ENCODE measurements at places on chromosomes 1 and 21.

- no peaks in the 10 kb centered on the region for H3K36me3 ChIP-seq
- no peaks in the 10 kb centered on the region for H3K4me1 ChIP-seq
- H3K27me3 ChIP-seq: no peaks in the 10 kb centered on the region
- no peak for DNase-seq
- H3K27ac ChIP-seq: no peak overlapping the region
- H3K4me3 ChIP-seq: no peak overlapping the region
Measured at GRCh38 chr1:218783916-218784315, 389.8 kb upstream of the LYPLAL1 start.

DNA sequence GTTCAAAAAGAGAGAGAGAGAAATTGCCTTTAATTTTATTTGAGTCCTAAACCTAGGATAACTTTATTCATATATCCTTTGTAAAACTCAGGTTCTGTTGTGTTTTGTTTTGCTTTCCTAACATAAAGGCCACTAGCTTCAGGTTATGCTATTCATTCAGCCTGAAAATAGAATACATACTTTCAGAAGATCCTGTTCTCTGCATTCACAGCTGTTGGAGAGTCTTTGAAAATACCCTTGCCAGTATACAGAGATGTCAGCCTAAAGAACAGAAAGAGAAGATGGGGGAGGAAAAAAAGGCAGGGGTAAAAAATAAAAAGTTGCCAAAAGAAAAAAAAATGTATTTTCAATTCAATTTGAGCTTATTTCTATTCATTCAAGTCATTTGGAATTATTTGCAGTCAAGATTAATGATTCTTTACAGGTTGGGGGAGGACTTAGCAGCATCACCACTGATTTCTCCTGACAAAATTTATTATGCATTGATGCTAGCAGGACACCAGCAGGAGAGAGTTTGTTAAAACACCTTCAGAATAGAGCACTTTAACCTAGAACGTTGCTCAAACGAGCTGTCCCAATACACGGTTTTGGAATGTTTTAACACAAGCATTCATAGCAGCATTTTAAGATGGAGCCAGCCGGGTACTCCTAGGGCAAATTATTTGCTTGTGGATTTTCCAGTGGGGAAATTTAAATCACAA, 318.5 kb downstream of the NTNG1 start:
- H3K27me3 ChIP-seq: no peaks in the 10 kb centered on the region
- DNase-seq: no peak
- H3K36me3 ChIP-seq: no peaks in the 10 kb centered on the region
- H3K27ac ChIP-seq: no peak overlapping the region

DNA sequence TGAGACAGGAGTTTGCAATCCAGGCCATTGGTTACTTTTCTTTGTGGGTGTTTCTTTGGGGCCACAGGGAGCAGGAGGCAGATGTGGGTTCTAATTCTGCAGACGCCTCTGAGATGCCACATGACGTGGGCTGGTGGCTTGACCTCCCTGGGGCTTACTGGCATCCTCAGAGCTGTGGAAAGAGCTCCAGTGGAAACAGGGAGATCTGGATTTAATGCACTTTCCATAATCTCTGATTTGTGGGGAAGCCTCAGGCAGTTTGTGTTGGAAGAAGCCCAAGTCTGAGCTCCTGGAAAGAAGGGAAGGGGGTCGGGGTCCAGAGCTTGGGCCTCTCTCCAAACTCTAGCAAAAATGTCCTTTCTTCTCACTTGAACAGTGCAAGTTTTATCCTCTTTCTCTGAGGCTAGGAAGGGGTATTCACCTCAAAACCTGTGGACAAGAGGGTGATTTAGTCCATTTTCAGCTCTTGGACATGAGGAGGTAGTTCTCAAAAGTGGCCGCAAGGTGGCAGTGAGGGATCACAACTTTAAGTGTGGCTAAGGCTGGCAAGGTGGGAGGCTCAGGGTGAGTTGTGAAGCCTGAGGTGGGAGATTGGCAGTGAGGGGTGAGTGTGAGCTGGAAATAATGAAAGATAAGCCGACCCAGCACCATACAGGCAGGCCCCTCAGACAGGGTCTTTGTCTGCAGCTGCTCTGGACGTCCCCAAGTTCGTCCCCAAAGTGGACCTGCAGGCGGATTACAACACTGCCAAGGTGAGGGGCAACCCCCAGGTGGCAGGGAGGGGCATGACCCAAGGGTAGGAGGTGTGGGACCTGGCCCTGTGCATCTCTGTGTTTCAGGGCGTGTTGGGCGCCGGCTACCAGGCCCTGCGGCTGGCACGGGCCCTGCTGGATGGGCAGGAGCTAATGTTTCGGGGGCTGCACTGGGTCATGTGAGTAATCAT, 9.2 kb downstream of the IKBKE start:
- no peaks in the 10 kb centered on the region for H3K27me3 ChIP-seq
- H3K4me3 ChIP-seq: no peak overlapping the region
- peaks cover 16% of the 10 kb centered on the region for H3K4me1 ChIP-seq
- no peak for DNase-seq
- no peak overlapping the region for H3K27ac ChIP-seq

DNA sequence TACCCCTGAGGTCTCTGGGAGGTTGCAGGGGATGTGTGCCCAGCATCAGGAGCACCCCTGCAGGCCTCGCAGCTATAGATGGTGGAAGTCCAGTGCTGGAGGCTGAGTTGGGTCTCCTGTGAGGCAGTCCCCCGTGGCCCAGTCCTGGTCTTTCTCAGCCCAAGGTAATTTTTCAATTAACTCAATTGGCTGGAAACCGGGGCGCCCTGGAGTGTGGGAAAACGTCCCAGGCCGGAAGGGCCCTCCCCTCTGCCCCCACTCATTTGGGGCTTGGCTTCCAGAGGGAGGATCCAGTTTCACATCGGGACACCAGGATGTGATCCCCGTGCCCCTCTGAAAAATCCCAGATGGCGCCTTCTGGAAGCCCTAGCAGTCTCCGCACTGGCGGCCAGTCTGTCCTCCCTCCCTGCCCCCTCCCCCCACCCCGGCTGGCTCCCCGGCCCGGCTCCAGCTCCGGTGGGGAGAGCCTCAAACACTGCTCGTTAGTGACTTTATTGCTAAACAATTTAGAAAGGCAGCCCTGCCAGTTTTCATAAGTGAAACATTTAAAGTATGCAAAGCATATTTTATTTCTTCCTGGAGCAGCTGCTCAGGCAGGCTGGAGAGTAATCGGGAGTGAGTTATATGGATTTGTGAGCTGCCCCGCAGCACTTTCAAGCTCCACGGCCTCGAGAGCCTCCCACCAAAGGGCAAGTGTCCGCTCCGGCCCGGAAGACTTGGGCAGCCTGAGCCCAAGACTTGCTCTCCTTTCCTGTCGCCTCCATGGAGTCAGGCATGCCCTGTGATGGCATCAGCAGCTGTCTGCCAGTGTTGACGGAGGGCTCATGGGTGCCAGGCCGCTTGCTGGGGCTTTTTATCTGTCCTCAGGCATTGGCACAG, 208.2 kb upstream of the TMEM51 start:
- H3K27me3 ChIP-seq: no peaks in the 10 kb centered on the region
- H3K36me3 ChIP-seq: no peaks in the 10 kb centered on the region
- no peak overlapping the region for H3K4me3 ChIP-seq
- H3K27ac ChIP-seq: no peak overlapping the region
- no peaks in the 10 kb centered on the region for H3K4me1 ChIP-seq

GRCh38 chr1:27526569-27527222, 36.7 kb upstream of the WASF2 start:
- peaks cover 66% of the 10 kb centered on the region for H3K4me1 ChIP-seq
- H3K27me3 ChIP-seq: no peaks in the 10 kb centered on the region
- no peak for DNase-seq
- peak overlapping the region; percentile 79 for H3K27ac ChIP-seq

DNA sequence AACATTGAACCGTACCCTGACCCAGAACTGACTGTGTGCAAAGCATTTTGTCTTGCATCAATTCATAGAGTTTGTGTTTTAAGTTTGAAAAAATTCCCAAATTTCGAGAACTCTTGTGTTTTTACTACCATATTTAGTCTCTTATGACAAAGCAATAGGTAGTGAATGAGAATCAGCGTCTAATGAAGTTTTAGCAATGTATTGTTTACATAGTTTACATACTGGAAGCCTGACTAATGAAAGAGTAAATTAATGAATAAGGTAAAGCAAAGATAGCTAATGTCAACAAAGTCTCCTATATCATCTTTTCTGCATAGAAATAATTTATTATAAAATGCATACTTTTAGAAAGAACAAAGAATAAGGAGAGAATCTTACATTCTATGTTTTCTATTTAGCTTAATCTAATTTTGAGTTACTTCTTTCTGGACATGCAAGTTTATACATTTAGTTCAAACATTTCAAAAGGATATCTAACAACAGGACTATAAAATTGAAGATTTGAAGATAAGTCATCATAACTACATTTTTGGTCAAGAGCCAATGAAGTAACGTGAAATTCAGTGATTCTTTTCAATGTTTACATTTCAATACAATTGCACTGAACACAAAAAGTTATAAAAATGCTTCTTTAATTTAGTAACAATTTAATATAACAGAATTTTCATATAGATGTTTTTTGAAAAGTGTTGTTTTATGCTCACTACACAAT, 1943.7 kb downstream of the NCAM2 start:
- no peaks in the 10 kb centered on the region for H3K27me3 ChIP-seq
- no peaks in the 10 kb centered on the region for H3K36me3 ChIP-seq
- no peak for DNase-seq
- H3K4me1 ChIP-seq: no peaks in the 10 kb centered on the region
- no peak overlapping the region for H3K27ac ChIP-seq

DNA sequence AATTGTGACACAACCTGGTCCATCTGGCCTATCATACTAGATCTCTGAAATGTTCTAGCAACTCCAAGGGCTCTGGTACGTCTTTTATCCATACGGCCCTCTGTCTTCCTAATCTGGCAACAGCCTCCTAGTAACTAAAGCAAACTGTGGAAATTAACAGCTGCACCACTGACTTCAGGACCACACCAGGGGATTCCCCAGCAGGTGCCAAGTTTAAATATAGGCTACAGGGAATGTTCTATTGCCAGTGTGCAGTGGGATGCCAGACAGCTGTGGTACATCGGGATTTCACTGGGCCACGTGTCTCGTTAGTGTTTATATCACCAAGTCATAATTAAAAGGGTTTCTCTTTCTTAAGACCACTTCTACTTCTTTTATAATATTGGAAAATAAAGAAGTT, 94.3 kb downstream of the RGS2 start:
- no peak for DNase-seq
- H3K27me3 ChIP-seq: no peaks in the 10 kb centered on the region
- no peak overlapping the region for H3K4me3 ChIP-seq
- no peak overlapping the region for H3K27ac ChIP-seq

GRCh38 chr21:16040601-16041000, 310.8 kb downstream of the USP25 start:
- H3K36me3 ChIP-seq: no peaks in the 10 kb centered on the region
- DNase-seq: no peak
- H3K4me1 ChIP-seq: no peaks in the 10 kb centered on the region
- no peak overlapping the region for H3K4me3 ChIP-seq
- H3K27me3 ChIP-seq: no peaks in the 10 kb centered on the region

DNA sequence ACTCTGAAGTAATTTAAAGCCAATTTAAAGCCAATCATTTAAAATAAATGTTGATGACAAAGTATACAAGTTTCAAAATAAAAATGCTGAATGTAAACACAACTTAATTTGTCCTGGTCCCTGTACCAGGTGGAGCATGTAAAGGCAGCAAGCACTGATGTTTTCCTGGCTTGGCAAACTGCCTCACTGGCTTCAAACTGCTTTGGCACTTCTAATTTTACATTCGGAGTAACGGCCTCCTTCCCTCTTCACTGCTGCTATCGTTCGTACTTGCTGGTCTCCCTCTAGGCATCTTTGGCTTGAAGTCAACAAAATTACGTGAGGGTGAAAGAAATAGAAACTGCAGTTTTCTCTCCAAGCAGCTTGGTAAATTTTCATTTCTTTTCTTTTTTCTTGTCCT, 287.9 kb downstream of the LTN1 start:
- H3K4me1 ChIP-seq: no peaks in the 10 kb centered on the region
- no peak for DNase-seq
- H3K27ac ChIP-seq: no peak overlapping the region
- H3K4me3 ChIP-seq: no peak overlapping the region
- H3K27me3 ChIP-seq: no peaks in the 10 kb centered on the region

DNA sequence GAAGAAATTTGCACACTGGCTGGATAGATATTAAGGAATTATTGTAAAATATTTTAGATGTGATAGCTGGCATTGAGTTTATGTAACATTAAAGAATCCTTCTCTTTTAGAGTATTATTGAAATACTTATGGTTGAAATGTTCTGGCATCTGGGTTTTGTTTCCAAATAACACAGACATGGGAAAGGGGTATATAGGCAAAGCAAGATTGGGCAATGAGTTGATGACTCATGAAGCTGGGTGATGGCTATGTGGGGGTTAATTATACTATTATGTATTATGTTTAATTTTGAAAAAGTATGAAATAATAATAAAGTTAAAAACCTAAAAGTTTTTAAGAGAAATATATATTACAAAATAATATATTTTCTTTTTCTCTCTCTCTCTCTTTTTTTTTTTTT, 12.5 kb upstream of the PTPN14 start:
- H3K27ac ChIP-seq: no peak overlapping the region
- H3K27me3 ChIP-seq: peaks cover 23% of the 10 kb centered on the region
- no peak overlapping the region for H3K4me3 ChIP-seq
- H3K4me1 ChIP-seq: no peaks in the 10 kb centered on the region

- DNase-seq: no peak
- no peak overlapping the region for H3K27ac ChIP-seq
- H3K27me3 ChIP-seq: peaks cover 3% of the 10 kb centered on the region
- H3K4me1 ChIP-seq: no peaks in the 10 kb centered on the region
Measured at GRCh38 chr1:214008791-214009422, 21.1 kb downstream of the PROX1 start.

DNA sequence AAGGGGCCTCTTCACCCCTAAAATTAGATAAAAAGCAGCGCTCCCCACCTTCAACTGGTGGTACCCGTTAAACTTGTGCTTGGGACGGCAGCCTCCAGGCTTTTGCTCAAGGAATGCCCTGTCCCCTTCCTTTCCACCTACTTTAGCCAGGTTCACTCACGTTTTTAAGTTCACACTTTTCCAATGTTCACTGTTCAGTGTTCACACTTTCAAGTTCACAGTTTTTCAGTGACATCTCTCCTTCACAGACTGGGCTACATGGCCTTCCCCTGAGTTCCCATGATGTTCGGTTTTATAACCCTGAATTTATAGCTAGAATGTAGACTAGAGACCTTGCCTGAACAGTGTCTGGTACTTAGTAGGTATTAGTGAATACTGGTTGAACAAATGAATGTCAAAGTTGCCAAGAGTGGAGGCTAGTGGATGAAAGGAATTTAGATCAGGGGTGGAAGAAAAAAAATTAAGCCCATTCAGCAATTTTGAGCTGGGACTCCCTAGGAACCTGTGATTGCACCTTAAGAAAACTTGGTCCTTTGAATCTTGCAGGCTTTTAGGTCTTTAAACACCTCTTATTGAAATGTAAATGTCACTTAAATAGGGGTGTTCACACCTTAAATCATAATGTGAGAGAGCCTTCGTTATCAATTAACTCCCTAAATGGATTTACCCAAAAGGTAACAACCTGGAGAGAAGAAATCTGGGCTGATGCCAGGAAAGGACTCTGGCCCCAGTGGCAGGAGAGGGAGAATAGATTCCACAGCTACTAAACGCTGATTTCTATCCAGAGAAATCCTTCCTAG, 12.3 kb downstream of the BTG2 start:
- no peak for DNase-seq
- peaks cover 72% of the 10 kb centered on the region for H3K4me1 ChIP-seq
- no peaks in the 10 kb centered on the region for H3K27me3 ChIP-seq
